ENCODE measurements at places on chromosomes 5 and 9. TPM values are rescaled to one million over a fixed set of nuclear protein-coding genes. Genes with fewer than 3 reads are reported as not detected.

DNA sequence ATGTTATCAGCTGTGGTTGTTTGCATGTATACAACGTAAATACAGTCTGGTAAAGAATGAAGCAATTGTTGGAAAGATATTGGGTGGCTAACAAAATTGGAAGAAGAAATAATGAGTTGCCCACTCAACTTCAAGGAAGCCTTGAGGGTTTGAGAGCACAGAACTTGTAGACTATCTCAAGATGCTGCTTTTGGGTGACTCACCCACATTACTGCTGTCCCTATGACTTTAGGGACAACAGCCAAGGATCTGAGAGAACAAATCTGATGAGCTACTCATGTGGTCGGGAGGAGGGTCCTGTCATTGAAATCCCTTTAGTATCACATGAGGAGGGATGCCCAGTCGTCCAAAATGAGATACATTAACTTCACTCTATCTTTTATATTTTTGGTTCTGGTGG lies 261.8 kb downstream of the GAS1 start:
- no peak for DNase-seq
- no peak overlapping the region for H3K4me3 ChIP-seq
- H3K27ac ChIP-seq = no peak overlapping the region
- peaks cover 3% of the 10 kb centered on the region for H3K27me3 ChIP-seq
- no peaks in the 10 kb centered on the region for H3K4me1 ChIP-seq
- H3K36me3 ChIP-seq = no peaks in the 10 kb centered on the region

DNA sequence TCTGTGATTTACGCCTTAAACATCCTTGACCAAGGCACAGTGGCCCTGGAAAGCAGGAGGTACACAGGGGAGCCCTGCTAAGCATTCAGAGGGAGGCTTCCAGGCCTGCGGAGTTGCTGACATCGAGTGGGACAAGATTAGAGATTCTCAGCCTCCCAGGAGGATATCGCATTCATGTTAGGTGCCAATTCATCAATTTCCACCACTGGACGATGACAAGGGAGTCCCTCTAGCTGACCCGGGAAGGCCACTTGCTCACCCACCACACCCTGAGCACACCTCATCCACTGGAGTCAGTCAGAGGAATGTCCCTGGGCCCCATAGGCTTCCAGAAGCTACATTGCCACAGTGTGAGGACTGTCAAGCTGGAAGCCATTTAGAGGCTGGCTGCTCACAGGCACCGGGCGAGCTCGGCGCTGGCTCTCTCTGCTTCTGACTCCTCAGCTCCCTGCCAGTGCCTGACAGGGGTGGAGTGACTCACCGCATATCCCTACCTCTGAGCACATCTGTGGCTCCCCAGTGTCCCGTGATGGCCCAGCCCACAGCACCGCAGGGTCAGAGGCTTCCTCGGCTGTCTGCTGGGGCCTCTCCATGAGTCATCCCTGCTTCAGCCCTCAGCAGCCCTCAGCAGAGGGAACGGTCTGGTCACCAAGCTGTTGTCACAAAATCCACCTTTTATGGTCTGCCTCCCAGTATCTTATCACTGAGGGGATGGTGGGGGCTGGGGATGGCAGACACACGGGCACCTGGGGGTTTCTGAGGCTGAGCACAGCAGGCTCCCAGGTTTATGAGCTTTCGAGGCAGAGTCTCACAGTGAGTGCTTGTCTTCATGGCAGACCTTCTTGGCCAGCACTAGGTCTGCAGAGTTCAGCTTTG lies 117.5 kb downstream of the ZNF608 start:
- no peaks in the 10 kb centered on the region for H3K27me3 ChIP-seq
- no peak overlapping the region for H3K27ac ChIP-seq
- peaks cover 23% of the 10 kb centered on the region for H3K4me1 ChIP-seq
- DNase-seq = no peak
- H3K4me3 ChIP-seq = no peak overlapping the region

DNA sequence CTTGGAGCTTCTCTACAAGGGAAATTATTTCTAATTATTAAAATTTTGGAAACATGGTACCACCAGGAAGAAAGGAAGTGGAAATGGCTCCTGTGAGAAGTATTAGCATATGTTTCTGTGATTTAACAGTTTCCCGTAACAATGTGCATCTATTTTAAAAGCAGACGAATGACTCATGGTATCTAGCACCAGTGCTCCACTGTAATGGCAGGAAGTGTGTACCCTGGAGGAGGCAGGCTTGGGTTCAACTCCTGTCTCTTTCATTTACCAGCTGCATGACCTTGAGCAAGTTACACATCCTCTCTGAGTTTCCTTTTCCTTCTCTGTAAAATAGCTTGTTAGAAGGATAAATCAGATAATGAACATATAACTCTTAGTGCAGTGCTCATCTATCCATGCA lies 41.0 kb upstream of the ANGPTL2 start:
- no peaks in the 10 kb centered on the region for H3K36me3 ChIP-seq
- H3K27me3 ChIP-seq = no peaks in the 10 kb centered on the region
- no peak for DNase-seq
- no peak overlapping the region for H3K4me3 ChIP-seq
- peak overlapping the region; percentile 42 for H3K27ac ChIP-seq

DNA sequence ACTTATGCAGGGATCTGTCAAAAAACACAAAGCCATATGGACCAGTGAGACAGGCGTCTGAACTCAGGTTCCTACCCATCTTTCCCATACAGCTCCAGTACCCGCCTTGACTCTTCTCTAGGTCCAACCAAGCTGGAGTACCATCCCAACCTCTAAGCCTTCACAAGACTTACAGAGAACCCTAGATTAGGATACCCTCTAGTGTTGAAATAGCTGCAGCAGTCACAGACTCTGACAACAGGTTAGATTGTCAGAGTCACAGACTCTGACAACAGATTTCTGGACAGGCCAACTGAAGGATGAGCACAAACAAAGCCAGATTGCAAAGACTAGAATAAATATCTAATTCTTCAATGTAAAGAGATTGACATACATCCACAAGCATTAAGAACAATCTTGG lies 266.1 kb downstream of the GRIA1 start:
- no peak overlapping the region for H3K27ac ChIP-seq
- no peaks in the 10 kb centered on the region for H3K36me3 ChIP-seq
- H3K27me3 ChIP-seq = no peaks in the 10 kb centered on the region
- no peaks in the 10 kb centered on the region for H3K4me1 ChIP-seq
- DNase-seq = no peak
- H3K4me3 ChIP-seq = no peak overlapping the region

GRCh38 chr5:146273109-146273508 lies 65.5 kb upstream of the POU4F3 start:
- no peaks in the 10 kb centered on the region for H3K4me1 ChIP-seq
- no peaks in the 10 kb centered on the region for H3K27me3 ChIP-seq
- no peak overlapping the region for H3K4me3 ChIP-seq

DNA sequence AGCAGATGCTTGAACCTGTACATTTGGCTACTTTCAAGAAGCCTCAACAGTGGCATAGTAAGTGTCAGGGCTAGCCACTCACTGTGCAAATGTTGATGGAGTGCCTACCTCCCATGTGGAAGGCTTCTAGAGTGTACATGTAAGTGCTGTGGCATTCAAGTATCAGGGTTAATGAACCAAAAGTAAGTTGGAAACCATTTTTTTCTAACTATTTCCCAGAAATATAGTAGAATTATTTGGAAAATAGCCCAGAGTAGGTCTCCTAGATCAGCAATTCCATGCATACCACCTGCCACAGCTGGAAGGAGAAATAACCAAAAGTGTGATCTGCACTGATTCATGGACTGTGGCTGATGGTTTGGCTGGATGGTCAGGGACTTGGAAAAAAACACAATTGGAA lies 53.3 kb downstream of the FOXD1 start:
- peaks cover 26% of the 10 kb centered on the region for H3K27me3 ChIP-seq
- H3K4me1 ChIP-seq = no peaks in the 10 kb centered on the region
- no peak overlapping the region for H3K27ac ChIP-seq
- no peaks in the 10 kb centered on the region for H3K36me3 ChIP-seq
- no peak overlapping the region for H3K4me3 ChIP-seq

DNA sequence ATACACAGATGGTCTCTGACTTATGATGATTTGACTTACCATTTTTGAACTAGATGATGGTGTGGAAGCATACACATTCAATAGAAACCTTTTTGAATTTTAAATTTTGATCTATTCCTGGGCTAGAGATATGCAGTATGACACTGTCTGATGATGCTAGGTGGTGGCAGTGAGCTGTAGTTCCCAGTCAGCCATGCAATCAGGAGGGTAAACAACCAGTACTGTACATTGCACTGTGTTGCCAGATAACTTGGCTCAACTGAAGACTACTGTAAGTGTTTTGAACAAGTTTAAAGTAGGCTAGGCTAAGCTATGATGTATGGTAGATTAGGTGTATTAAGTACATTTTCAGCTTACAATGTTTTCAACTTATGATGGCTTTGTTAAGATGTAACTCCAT lies 859.1 kb upstream of the ARRDC3 start:
- no peak overlapping the region for H3K4me3 ChIP-seq
- no peaks in the 10 kb centered on the region for H3K4me1 ChIP-seq
- H3K27ac ChIP-seq = no peak overlapping the region
- no peak for DNase-seq

DNA sequence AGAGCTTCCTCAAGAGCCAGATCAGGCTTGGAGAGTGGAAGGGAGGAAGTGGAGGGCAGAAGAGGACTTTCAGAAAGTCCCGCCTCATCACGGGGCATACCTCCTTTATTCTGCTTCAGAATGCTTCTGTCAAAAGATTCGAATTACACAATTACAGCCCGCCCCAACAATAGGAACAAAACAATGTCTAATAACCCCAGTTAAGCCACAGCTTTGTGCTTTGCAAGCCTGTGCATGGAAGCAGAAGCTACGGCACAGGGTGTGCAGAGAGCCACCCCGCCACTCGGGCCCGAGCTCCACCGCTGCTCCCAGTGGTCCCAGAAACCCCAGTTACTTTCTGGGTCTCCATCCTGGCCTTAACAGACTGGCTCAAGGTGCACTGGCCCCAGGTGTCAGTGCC lies 23.5 kb downstream of the HNRNPH1 start:
- no peak for DNase-seq
- H3K4me1 ChIP-seq = no peaks in the 10 kb centered on the region
- H3K36me3 ChIP-seq = peaks cover 79% of the 10 kb centered on the region
- H3K27me3 ChIP-seq = no peaks in the 10 kb centered on the region

DNA sequence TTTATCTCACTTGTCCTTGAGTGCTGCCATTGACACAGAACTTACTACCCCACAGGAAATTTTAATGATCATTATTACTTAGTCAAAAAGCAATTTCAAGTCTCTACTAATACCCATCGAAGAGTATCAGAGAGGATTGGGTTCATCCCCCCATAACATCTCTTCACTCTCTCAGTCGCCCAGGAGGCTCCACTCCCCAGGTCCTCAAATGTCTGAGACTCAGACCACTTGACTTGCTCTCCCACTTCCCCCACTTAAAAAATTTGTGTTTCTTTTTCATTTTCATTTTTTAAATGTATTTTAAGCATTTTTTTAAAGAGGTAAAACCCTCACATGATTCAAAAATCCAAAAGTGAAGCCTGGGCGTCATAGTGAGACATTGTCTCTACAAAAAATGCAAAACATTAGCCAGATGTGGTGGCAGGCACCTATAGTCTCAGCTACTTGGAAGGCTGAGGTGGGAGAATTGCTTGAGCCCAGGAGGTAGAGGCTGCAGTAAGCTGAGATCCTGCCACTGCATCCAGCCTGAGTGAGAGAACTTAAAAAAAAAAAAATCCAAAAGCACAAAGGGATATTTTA lies 56.8 kb upstream of the TRAF1 start:
- no peaks in the 10 kb centered on the region for H3K27me3 ChIP-seq
- DNase-seq = no peak
- H3K4me3 ChIP-seq = no peak overlapping the region
- no peak overlapping the region for H3K27ac ChIP-seq
- no peaks in the 10 kb centered on the region for H3K36me3 ChIP-seq

- H3K27ac ChIP-seq = no peak overlapping the region
- no peak overlapping the region for H3K4me3 ChIP-seq
- peaks cover 3% of the 10 kb centered on the region for H3K4me1 ChIP-seq
- no peak for DNase-seq
Observed at GRCh38 chr5:73205305-73205704, 32.3 kb downstream of the TMEM174 start.

- H3K4me3 ChIP-seq = no peak overlapping the region
- H3K4me1 ChIP-seq = peaks cover 42% of the 10 kb centered on the region
- H3K27ac ChIP-seq = no peak overlapping the region
Observed at GRCh38 chr9:106860721-106861639, 2.0 kb upstream of the ZNF462 start.

DNA sequence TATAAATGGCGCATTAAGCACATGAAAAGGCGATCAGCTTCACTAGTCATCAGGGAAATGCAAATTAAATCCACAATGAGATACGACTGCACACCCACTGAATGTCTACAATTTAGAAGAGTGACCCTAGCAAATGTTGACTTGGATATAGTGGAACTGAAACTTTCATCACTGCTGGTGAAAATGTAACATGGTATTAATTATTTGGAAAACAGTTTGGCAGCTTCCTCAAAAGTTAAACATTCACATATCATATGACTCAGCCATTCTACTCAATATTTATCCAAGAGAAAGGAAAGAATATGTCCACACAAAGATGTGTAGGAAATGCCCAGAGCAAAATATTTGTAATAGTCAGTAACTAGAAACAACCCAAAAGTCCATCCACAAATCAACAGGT lies 146.5 kb downstream of the LPAR1 start:
- H3K27ac ChIP-seq = no peak overlapping the region
- H3K27me3 ChIP-seq = no peaks in the 10 kb centered on the region
- H3K36me3 ChIP-seq = no peaks in the 10 kb centered on the region
- no peaks in the 10 kb centered on the region for H3K4me1 ChIP-seq

DNA sequence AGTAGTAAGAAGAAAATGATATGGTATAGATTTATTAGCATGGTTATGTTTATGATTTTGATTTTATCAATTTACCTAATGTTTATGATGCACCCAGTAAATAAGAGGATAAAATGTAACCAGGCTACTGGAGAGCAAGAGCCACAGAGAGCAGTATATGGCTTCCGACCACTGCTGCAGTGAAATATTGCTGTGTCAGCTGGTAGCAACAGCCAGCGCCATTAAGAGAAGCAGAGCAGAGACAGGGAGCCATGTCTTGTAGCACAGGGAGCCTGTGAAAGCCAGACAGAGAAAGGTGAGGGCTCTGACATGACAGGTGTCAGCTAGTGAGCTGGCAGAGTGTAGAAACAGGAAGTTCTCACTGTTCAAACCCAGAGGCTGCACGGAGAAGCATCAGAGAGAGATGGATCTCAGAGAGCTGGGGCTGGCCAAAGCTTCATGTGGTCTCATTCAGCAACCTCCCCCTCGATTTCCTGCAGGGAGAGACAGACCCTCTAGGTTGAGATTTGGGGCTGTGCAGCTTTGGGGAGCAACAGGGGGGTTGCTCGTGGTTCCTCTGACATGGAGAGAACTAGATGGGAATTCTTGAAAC lies 202.1 kb downstream of the MED10 start:
- no peak overlapping the region for H3K27ac ChIP-seq
- no peak overlapping the region for H3K4me3 ChIP-seq
- H3K27me3 ChIP-seq = peaks cover 6% of the 10 kb centered on the region
- DNase-seq = no peak

The CD274 gene
- 47.4 TPM for total RNA-seq

The ICE1 gene
- 32.7 TPM for total RNA-seq

The ARSI gene
- not detected for total RNA-seq

The CDKN2A gene
- 6.7 TPM for total RNA-seq

The CARTPT gene
- not detected for total RNA-seq

The CDX1 gene
- not detected for total RNA-seq

The PCDHAC1 gene
- total RNA-seq = not detected

The LCN1 gene
- total RNA-seq = not detected

Data from activated B cell treated with CpG ODN at 0.5 μM for 24 hours (primary cell).